ENCODE measurements at places on chromosomes 2 and 18.
A peak's percentile ranks its signal among the peaks of the same experiment; 100 is the strongest.

DNA sequence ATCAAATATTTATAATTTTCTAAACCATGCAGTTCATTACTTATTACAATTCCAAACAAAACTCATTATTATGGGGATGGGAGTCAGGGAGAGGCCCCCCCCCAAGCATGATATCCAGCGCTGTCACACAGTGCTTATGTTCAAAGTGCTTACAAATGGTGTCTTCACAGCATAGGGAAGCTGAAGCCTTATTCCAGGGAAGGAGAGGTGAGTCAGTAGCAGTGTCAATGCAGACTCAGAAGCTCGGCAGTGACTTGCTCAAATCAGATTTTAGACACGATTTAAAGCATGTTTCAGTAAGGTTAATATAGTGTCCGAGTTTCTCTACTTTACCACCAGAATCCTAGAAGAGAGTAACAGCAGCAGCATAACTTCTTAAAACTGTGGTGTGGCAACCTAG, 24.6 kb downstream of the SLC66A3 start:
- no peak for DNase-seq

- DNase-seq: no peak
Observed at GRCh38 chr18:45213040-45213333, 402.3 kb upstream of the SLC14A2 start.

DNA sequence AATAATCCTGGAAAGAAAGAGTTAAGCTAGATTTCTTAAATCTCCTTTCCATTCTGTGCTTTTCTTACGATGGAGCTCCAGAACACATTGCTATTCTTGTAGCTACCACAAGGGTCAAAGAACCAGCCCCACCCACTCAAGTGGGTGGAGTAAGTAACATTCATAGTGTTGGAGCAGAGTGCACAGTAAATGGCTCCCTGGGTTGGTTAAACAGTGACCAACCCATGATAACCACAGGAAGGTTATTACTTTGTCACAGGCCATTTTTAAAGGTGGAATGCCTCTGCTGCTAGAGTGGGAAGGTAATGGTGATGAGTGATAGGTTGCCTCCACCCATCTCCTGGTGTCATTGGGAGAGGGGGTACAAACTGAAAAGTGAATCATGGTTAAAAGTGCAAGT, 13.9 kb downstream of the ARPC2 start:
- no peak for DNase-seq

GRCh38 chr2:161436411-161436810, 20.3 kb downstream of the TBR1 start:
- DNase-seq: no peak

GRCh38 chr18:6948281-6949055, 169.1 kb downstream of the LAMA1 start:
- DNase-seq: no peak

DNA sequence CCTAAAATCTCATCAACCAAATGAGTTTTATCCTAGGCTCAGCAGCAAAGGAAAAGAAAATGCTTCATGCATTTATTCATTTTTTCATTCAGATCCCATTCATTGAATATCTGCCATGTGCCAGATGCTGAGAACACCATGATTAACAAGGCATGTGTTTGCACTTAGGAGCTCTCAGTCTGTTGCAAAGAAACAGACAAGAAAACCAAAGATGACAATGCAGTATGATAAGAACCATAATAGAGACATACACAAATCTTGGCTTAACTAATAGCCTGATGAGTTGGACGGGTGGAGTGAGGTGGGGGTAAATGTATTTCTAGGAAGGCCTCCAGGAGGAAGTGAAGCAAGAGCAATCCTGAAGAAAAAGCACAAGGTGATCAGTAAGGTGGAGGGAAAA, 177.8 kb upstream of the SCN7A start:
- DNase-seq: no peak

- DNase-seq: no peak
Observed at GRCh38 chr18:5297597-5297996, 2.1 kb upstream of the ZBTB14 start.

- DNase-seq: no peak
Observed at GRCh38 chr2:98317214-98317613, 29.0 kb upstream of the CNGA3 start.

- DNase-seq: no peak
Observed at GRCh38 chr2:39266139-39266805, 22.5 kb upstream of the CDKL4 start.

GRCh38 chr2:207970147-207970825, 55.0 kb downstream of the PLEKHM3 start:
- DNase-seq: no peak

DNA sequence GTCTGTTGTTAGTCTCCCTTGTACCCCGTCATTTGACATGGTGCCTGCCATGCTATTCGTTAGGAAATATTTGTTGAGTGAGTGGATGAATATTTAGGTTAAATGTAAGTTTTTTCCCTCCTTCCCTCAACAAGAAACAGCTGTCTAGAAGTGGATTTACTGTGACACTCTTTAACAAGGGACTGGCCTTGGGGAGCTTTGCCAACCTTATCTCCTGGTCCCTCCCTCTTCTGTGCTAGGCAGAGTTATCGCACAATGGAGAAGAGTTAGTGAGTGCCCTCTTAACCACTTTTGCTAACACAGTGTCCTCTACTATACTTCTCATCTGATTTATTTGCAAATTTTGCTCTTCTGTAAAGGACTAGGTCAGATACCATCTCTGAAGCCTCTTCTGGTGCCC, 61.2 kb downstream of the DIS3L2 start:
- no peak for DNase-seq

DNA sequence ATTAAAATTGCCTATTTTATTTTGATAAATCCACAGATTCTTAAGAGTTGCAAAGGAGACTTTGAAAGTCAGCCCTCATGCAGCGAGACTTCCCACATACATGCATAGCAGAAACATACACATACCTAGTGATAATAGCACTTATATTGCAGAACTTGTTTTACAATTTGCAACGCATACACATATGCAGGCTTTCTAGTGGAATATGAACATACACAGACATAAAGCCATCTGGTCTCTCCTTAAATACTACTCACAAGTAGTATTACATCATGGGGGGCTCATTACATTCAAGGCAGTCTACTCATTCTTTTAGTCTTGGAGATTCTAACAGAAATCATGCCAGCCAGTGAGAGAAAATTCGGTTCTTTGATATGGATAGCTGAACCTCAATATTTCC, 295.1 kb upstream of the RND3 start:
- DNase-seq: no peak

DNA sequence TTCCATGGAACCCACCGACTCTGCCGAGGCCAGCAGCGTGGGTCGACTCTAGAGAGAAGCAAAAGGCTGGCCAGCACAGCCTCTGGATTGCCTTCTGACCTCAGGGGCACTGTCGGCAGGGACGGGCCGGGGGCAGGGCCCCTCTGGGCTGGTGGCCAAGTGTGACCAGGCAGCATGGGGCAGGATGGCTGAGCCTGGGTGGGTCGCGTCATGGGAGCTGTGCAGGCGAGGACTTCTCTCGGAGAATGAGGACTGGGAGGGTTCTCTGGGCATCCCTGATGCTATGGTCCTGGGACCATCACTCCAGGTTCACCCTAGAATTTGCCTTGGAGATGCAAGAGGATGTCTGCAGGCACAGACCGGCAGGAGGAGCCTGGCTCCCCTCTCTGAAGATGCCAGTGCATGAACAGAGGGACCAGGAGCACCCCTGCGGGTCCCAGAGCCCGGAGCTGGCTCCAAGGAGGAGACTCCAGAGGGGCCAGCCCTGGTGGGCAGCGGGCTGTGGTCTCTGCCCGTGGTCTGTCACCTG, 289.2 kb downstream of the NDUFA10 start:
- no peak for DNase-seq

DNA sequence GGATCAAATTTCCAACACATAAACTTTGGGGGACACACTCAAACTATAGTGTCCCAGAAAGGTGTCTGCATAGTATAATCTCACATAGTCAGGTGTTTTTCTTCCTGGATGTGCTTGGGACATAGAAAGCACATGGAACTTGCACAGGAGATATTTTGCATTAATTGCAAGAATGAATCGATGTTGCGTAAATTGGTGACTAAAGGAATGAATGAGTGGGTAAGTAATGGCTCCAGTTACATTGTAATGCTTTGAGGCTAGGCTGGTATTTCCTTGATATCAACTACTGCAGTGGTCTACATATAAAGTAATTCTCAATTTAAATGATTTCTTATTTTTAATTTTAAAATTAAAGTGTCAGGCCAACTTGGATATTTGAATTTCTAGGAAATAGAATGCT, 53.4 kb downstream of the SH3RF3 start:
- no peak for DNase-seq

- DNase-seq: peak; percentile 15
Observed at GRCh38 chr2:120108049-120108448, 95.2 kb downstream of the EPB41L5 start.

- DNase-seq: no peak
Observed at GRCh38 chr2:120761911-120762310, 26.2 kb downstream of the GLI2 start.

DNA sequence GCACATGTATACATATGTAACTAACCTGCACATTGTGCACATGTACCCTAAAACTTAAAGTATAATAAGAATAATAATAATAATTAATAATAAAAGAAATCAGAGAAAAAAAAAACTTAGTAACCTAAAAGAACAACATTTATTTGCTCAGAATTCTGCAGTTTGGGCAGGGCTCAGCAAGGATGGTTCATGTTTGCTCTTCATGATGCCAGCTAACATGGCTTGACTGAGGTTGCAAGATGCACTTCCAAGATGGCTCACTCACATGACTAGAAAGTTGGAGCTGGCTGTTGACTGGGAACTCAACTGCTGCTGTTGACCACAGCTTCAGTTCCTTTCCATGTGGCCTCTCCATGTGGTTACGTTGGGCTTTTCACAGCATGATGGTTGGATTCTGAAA, 56.4 kb downstream of the KLHL29 start:
- DNase-seq: no peak

- DNase-seq: no peak
Observed at GRCh38 chr2:11124760-11125068, 30.6 kb upstream of the SLC66A3 start.

GRCh38 chr2:223217373-223217772, 165.4 kb downstream of the KCNE4 start:
- DNase-seq: no peak
